ENCODE measurements at places on chromosomes 16 and 17. TPM values are rescaled to one million over a fixed set of nuclear protein-coding genes. Genes with fewer than 3 reads are reported as not detected.

PTGES3L gene
- total RNA-seq, result 3.2 TPM

KRTAP29-1 gene
- total RNA-seq, result not detected

GRCh38 chr16:10387188-10387617, 1.3 kb downstream of the ATF7IP2 start:
- no peak for ATAC-seq

DNA sequence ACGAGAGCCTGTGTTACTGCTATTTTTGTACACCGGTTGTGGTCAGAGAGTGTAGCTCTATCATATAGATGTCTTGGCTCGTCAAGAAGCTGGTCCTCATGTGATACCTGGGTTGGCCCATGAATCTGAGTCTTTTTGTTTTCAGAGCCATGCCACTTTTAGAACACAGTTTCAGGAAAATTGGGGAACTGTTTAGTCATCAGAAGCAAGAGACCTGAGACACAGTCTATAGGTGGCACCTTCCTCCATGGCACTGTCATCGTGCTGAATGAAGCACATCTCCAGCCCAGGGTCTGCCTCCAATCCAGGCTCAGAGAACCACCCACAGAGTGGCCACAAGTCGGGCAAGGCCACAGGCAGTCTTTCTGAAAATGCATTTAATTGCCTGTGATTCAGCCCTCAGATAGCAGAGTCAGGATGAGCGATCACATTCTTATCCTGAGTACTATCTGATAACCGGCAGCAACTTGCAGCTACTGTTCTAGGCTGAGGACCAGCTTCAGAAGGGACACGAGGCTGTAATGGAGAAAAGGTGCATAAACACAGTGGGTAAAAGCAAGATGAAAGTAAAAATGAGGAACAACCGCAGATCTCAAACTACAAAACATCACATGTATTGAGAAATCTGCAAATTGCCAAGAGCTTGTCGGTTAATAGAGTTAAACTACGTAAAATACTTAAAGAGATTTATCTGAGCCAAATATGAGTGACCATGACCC, 14.2 kb upstream of the HAPSTR1 start:
- ATAC-seq, result peak; percentile 81

KLHL10 gene
- total RNA-seq, result 0.74 TPM

GRCh38 chr17:61200339-61200715, 199.3 kb upstream of the TBX2 start:
- ATAC-seq, result no peak

DNA sequence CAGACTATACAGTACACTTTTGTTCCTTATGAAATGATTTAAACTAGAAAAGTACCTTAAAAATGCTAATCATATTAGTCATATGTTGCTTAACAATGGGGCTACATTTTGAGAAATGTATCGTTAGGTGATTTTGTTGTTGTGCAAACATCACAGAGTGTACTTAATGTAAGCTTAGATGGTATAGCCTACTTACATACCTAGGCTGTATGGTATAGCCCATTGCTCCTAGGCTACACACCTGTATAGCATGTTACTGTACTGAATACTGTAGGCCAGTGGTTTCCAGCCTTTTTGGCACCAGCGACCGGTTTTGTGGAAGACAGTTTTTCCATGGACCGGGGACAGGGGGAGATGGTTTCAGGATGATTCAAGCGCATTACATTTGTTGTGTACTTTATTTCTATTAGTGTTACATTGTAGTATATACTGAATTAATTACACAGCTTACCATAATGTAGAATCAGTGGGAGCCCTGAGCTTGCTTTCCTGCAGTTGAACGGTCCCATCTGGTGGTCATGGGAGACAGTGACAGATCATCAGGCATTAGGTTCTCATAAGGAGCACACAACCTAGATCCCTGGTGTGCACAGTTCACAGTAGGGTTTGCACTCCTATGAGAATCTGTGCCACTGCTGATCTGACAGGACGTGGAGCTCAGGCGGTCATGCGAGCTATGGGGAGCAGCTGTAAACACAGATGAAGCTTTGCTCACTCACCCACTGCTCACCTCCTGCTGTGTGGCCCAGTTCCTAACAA, 35.0 kb upstream of the MRC2 start:
- ATAC-seq, result no peak

DNA sequence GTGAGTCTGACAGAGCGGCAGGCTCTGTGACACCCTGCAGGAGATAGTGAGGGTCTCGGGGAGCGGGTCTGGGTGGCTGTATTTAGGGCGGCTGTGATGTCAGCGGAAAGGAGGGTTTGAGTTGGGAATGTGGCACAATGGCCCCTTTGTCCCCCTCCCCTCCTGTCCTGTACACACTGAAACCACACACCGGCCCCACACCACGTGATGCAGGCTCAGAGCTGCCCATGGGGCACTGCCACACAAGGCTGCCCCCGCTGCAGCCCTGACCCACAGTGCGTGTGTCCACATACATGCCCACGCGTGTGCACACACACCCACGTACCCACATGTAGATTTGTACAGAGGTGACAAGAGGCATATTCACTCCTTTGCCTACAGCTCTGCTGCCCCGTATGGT, 15.3 kb downstream of the SGCA start:
- no peak for ATAC-seq

GRCh38 chr17:46818316-46818928, at the start of gene WNT3:
Gene WNT3, minus strand, starts transcription at chr17:46818692. Its CDS starts 95 bp downstream, at chr17:46818597.
- ATAC-seq, result peak; percentile 51

GRCh38 chr16:56047307-56048234, 143.7 kb upstream of the GNAO1 start:
- no peak for ATAC-seq

- no peak for ATAC-seq
Measured at GRCh38 chr16:77290451-77291115, 91.4 kb downstream of the SYCE1L start.

GRCh38 chr17:83080579-83080857, 1.1 kb downstream of the METRNL start:
- ATAC-seq, result no peak

DNA sequence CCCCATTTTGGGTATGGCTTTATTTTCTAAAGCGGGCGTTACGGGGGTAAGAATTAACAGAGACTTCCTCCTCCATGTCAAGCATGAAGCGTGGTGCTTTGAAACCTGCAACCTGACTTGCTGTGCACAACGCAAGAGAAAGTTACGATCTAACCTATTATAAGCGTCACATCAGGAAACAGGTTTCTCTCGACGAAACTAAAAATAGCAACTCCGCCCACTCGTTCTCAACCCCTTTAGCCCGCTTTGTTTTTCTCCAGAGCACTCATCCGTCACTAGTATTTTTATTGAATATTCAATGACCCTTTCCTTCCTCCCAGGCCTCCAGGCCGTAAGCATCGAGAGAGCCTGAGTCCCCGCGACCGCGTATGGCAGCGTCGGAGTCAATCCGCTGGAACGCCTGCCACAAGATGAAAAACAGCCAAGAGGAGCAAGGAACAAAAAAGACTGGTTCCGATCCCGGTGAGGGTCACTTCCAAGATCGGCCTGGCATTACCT, 555 bp downstream of the NUP88 start:
- peak; percentile 0 for ATAC-seq

- ATAC-seq, result peak; percentile 34
Measured at GRCh38 chr17:7477392-7478275, 1.8 kb downstream of the ZBTB4 start.

- ATAC-seq, result no peak
Measured at GRCh38 chr16:56268799-56269198, 77.5 kb downstream of the GNAO1 start.

DNA sequence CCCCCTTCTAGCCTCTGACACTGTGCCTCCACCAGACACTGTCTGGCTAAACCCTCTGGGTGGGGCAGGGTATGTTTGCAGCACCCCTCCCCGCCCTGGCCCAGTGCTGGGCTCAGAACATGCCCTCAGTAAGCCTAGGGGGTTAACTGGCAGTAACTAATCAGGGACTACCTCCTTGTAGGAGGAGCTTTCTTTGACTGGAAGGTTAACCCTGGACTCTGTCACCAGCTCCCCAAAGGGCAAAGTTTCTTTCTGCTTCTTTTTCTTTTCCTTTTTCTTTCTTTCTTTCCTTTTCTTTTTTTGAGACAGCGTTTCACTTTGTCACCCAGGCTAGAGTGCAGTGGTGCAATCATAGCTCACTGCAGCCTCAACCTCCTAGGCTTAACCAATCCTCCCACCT, 76.8 kb downstream of the PLXDC1 start:
- ATAC-seq, result no peak

GRCh38 chr17:64384253-64385186, 6.1 kb downstream of the PECAM1 start:
- no peak for ATAC-seq
